ENCODE measurements at places on chromosomes 16 and 17. TPM values are rescaled to one million over a fixed set of nuclear protein-coding genes. Genes with fewer than 3 reads are reported as not detected.

The KRTAP2-3 gene
- total RNA-seq: not detected

The C17orf50 gene
- total RNA-seq: not detected

The CLEC18A gene
- 1.2 TPM for total RNA-seq

The NPB gene
- 0.80 TPM for total RNA-seq

The MT2A gene
- 163 TPM for total RNA-seq

The SPN gene
- 5.4 TPM for total RNA-seq

The TLCD2 gene
- total RNA-seq: 13.6 TPM

The VKORC1 gene
- 65.0 TPM for total RNA-seq

The CCL7 gene
- 1.6 TPM for total RNA-seq

The TEX19 gene
- not detected for total RNA-seq

The KRT40 gene
- total RNA-seq: not detected

The CFAP97D1 gene
- total RNA-seq: not detected

The C17orf113 gene
- 2.9 TPM for total RNA-seq

The TCAP gene
- 2.0 TPM for total RNA-seq

The CNTNAP4 gene
- 0.76 TPM for total RNA-seq

The ALDH3A1 gene
- 0.76 TPM for total RNA-seq

The RUNDC3A gene
- 2.9 TPM for total RNA-seq

The ZFP3 gene
- 6.6 TPM for total RNA-seq

The MT1B gene
- total RNA-seq: not detected

The DHX58 gene
- total RNA-seq: 24.8 TPM

The FBXO39 gene
- total RNA-seq: 0.98 TPM

The IL17C gene
- not detected for total RNA-seq

The ALOXE3 gene
- not detected for total RNA-seq

The CCL1 gene
- not detected for total RNA-seq

The XYLT1 gene
- total RNA-seq: 17.3 TPM

The ABCC1 gene
- 34.2 TPM for total RNA-seq

The MYH3 gene
- total RNA-seq: 4.3 TPM

The KLHL11 gene
- total RNA-seq: 16.0 TPM

The CDH11 gene
- 238 TPM for total RNA-seq

The EMP2 gene
- 138 TPM for total RNA-seq

The TSPOAP1 gene
- total RNA-seq: 17.8 TPM

The SLC5A10 gene
- total RNA-seq: not detected

The SMIM5 gene
- 12.5 TPM for total RNA-seq

The ASPHD1 gene
- 5.0 TPM for total RNA-seq

The PFN1 gene
- total RNA-seq: 234 TPM

The KRTAP9-4 gene
- total RNA-seq: not detected

The SLC13A2 gene
- not detected for total RNA-seq

The ABCA9 gene
- 118 TPM for total RNA-seq

The NUBP2 gene
- 28.0 TPM for total RNA-seq

The KRT25 gene
- not detected for total RNA-seq

The ALOX12B gene
- total RNA-seq: not detected

The C17orf78 gene
- not detected for total RNA-seq

The PIPOX gene
- total RNA-seq: 1.5 TPM

The PSMB10 gene
- 35.3 TPM for total RNA-seq

The FOXK2 gene
- total RNA-seq: 59.9 TPM

The HEATR9 gene
- total RNA-seq: 0.27 TPM

The GP1BA gene
- total RNA-seq: not detected

The KRT33B gene
- total RNA-seq: not detected

The MYH8 gene
- not detected for total RNA-seq
